ENCODE measurements at places on chromosomes 11 and 22. TPM values are rescaled to one million over a fixed set of nuclear protein-coding genes. Genes with fewer than 3 reads are reported as not detected.

DNA sequence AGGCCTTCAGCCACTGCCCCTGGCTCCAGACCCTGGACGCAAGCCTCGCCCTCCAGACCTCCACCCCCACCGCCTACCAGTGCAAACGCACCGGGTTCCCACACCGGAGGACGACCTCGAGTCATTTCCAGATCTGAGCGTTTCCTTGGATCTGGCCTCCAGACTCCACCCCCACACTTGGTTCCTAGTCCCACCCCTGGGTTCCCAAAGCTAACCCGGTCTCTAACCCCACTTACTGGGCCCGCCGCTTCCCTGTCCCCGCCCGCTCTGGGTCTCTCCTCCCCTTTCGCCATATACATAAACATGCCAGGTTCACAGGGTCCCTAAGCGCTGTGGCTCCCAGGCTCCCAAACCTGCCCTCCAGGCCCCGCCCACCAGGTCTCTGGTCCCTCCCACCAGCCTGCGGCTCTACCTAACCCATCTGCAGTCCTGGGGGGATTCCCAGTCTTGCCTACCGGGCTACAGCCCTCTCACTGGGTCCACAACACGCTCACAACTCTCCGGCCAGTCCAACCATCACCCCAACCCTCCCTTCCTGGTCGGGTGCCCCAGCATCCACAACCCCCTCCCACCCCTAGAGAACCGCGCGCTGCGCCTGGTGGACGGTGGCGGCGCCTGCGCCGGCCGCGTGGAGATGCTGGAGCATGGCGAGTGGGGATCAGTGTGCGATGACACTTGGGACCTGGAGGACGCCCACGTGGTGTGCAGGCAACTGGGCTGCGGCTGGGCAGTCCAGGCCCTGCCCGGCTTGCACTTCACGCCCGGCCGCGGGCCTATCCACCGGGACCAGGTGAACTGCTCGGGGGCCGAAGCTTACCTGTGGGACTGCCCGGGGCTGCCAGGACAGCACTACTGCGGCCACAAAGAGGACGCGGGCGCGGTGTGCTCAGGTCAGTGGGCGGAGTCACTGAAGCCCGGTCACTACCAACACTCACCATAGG, 36.7 kb downstream of the CD6 start:
- H3K4me3 ChIP-seq, result no peak overlapping the region
- H3K27ac ChIP-seq, result no peak overlapping the region
- DNase-seq, result no peak
- peaks cover 25% of the 10 kb centered on the region for H3K4me1 ChIP-seq

GRCh38 chr11:106939157-106939556, 79.1 kb downstream of the GUCY1A2 start:
- H3K4me1 ChIP-seq, result no peaks in the 10 kb centered on the region
- H3K27ac ChIP-seq, result no peak overlapping the region
- H3K4me3 ChIP-seq, result no peak overlapping the region
- no peaks in the 10 kb centered on the region for H3K27me3 ChIP-seq
- no peak for DNase-seq

DNA sequence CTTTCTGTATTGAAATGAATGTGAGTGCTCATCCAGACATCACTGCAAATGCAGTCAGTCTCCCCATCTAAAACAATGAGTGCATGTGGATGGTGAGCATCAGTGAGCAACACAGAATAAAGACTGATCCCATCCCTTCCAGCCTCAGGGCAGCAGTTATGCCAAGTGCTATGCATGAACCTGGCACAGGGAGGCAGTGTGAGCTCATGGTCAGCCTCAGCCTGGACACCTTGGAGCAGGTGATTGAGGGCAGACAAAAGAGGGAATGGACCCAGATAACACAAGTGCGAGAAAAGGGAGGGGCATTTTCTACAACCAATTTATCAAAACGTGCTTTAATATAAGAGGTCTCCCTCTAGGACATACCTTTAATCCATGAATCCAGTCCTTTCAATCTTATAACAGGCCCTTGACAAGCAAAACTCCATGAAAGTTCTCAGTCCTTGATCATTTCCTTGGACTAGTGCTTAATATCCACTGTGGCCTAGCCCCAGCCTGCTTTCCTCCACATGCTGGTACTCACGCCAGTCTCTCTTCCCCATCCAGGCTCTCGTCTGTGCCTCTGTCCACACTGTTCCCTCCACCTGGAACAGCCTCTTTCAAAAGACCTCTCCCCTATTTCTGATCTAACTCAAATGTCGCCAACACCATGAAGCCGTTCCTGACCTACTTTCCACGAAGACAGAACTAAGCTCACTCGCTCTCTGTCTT, 50.5 kb upstream of the LRRC55 start:
- DNase-seq, result no peak
- no peak overlapping the region for H3K4me3 ChIP-seq
- H3K27ac ChIP-seq, result no peak overlapping the region
- H3K4me1 ChIP-seq, result no peaks in the 10 kb centered on the region
- peaks cover 6% of the 10 kb centered on the region for H3K27me3 ChIP-seq
- H3K36me3 ChIP-seq, result no peaks in the 10 kb centered on the region

- H3K27me3 ChIP-seq, result no peaks in the 10 kb centered on the region
- H3K4me3 ChIP-seq, result no peak overlapping the region
- H3K4me1 ChIP-seq, result no peaks in the 10 kb centered on the region
- no peak overlapping the region for H3K27ac ChIP-seq
- peaks cover 52% of the 10 kb centered on the region for H3K36me3 ChIP-seq
Measured at GRCh38 chr11:767238-767637, 10.0 kb downstream of the GATD1 start.

Gene OSBPL5
- polyA plus RNA-seq, result 6.8 TPM

Gene MMP8
- polyA plus RNA-seq, result not detected

Gene PGA3
- polyA plus RNA-seq, result 1.4 TPM
